ENCODE measurements at places on chromosomes 4 and X. TPM values are rescaled to one million over a fixed set of nuclear protein-coding genes. Genes with fewer than 3 reads are reported as not detected.

DNA sequence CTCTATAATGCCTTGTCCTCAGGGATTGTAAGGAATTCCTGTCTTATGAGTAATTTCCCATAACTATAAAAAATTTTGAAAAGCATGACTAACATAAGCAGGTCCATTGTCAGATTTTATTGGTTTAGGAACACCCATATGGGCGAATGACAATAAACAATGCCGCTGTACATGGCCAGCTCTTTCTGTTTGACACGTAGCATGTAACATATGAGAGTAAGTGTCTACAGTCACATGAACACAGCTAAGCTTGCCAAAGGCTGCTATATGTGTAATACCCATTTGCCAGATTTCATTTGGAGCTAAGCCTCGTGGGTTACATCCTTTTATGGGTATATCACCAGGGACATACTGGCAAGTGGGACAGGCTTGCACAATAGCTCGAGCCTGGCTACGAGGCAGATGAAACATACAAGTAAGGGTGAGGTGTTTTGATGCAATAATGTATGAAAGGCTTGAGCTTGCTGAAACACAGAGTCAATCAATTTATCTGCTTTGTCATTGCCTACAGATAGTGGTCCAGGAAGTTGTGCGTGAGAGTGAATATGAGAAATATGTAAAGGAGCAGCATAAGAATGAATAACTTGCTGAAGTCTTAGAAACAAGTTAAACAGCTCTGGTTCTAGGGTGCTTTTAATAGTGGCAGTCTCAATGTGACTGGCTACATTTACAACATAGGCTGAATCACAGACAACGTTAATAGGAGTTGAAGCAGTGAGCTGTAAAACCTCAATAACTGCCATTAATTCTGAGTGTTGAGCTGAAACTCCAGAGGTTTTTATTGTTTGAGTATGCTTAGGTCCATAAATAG, 67.4 kb upstream of the UGT2B10 start:
- no peak overlapping the region for H3K27ac ChIP-seq
- DNase-seq: no peak
- H3K4me3 ChIP-seq: no peak overlapping the region
- no peaks in the 10 kb centered on the region for H3K4me1 ChIP-seq

Gene RASGEF1B
- total RNA-seq: 26.7 TPM

DNA sequence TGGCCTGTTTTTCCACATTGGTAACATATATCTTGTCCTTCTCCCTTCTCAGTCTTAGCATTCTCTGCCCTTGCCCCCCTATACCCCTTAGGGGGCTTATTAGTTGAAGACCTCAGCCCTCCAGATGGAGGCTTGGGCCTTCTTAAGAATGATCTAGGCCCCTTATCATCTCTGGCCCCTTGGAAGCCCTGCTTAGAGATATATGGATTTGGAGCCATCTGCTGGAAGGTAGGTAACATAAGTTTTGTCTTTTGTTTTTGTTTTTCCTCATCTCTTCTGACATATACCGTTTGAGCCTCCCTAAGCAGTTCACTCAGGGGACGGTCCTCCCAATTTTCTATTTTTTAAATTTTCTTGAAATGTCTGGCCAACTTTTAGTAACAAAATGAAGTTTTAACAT, 48.3 kb upstream of the NAP1L2 start:
- no peaks in the 10 kb centered on the region for H3K36me3 ChIP-seq
- DNase-seq: no peak
- H3K27me3 ChIP-seq: no peaks in the 10 kb centered on the region
- H3K27ac ChIP-seq: no peak overlapping the region
- no peaks in the 10 kb centered on the region for H3K4me1 ChIP-seq

DNA sequence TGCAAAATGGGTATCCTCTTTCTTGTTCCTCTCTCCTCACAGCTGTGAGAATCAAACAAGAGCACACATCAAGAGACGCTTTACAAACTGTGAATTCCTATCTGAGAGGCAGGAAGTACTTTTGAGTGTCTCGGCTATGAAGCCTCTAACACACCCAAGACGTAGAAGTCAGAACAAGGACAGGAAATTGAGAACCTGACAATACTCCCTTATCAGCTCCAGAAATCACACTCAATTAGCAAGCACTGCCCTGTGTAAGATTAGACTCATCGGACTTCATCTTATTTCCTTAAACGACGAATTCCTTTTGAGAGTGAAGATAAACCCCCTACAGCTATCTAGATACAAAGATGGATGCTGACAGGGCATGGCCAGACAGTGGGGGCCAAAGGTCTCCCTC, 50.7 kb upstream of the CRMP1 start:
- H3K27me3 ChIP-seq: no peaks in the 10 kb centered on the region
- H3K4me3 ChIP-seq: no peak overlapping the region
- no peaks in the 10 kb centered on the region for H3K36me3 ChIP-seq

DNA sequence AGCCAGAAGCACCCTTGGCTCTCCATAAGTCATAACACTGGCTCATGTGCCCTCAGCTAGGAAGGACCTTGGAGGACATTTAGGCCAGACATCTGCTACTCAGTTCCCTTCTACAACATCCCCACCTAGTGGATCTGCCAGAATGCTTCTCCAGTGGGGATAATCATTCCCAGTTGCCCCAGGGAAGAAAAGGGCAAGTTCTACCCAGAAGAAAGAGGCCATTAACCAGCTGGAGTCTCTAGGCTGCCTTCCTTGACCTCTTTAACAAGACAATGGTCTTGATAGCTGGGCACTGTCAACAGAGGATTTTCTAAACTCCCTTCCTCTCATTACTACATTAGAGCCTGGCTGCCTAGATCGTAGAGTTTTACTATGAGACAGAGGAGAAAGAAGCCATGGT, 42.0 kb downstream of the LGI2 start:
- peak; percentile 87 for DNase-seq
- no peak overlapping the region for H3K27ac ChIP-seq
- H3K4me3 ChIP-seq: no peak overlapping the region
- no peaks in the 10 kb centered on the region for H3K36me3 ChIP-seq
- no peaks in the 10 kb centered on the region for H3K27me3 ChIP-seq

Gene TBC1D19
- total RNA-seq: 6.0 TPM

Gene CFAP299
- total RNA-seq: not detected

Gene MAGEB1
- not detected for total RNA-seq

Gene ADRA2C
- 16.5 TPM for total RNA-seq

DNA sequence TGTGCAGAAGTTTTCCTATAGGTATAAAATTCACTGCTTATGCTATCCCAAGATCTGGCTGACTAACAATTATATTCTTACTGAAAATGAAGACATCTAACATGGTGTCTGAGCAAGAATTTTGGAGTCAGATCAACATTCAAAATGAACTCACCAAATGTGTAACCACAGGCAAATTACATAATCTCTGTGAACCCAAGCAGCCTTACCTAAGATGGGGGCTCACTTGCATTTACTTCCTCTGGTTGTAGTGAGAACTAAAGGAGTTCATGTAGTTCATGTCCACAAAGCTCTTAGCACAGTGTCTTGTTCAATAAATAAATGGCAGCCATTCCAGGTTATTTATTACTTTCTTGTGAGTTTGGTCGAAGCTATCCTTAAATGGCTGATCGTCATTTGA, 163.9 kb upstream of the LCORL start:
- H3K4me1 ChIP-seq: no peaks in the 10 kb centered on the region
- DNase-seq: no peak
- no peak overlapping the region for H3K27ac ChIP-seq
- H3K27me3 ChIP-seq: no peaks in the 10 kb centered on the region

Gene TLR10
- total RNA-seq: not detected

- no peak overlapping the region for H3K27ac ChIP-seq
- H3K4me3 ChIP-seq: no peak overlapping the region
- DNase-seq: no peak
- H3K36me3 ChIP-seq: no peaks in the 10 kb centered on the region
These were observed 2252.9 kb upstream of the AGA start for GRCh38 chr4:179695175-179695574.

Gene SPATA18
- total RNA-seq: 1.4 TPM

DNA sequence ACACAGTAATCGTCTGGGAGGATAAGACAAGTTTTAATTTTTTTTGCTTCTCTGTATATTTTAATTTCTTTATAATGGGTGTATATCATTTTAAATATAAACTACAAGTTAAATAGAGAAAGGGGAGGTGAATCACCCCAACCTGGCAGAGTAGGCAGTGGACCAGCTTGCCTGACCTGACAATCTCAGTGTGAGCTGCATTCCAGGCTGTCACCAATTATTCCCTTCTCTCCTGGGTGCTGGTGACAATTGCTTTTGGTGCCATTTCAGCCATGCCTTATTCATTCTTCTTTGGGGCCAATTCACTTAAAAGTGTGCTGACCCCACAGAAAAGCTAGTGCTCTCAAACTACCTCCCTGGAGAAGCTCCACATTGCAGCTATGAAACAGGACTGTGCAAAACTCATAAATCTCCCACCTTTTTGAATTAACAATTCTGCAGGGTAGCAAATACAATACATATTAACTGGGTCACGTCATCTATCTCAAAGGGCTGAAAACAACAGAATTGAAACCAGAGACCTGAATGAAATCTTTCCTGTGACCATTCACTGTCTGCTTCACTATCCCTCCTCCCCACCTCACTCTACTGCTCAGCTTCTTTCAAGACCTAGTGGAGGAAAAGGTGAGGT, 359.0 kb downstream of the HS3ST1 start:
- H3K27me3 ChIP-seq: no peaks in the 10 kb centered on the region
- H3K4me3 ChIP-seq: peak overlapping the region; percentile 75
- H3K4me1 ChIP-seq: peaks cover 9% of the 10 kb centered on the region
- no peaks in the 10 kb centered on the region for H3K36me3 ChIP-seq
- peak; percentile 58 for DNase-seq

GRCh38 chrX:127313635-127314034, 494.1 kb downstream of the PRR32 start:
- DNase-seq: no peak
- H3K27ac ChIP-seq: no peak overlapping the region
- H3K27me3 ChIP-seq: no peaks in the 10 kb centered on the region
- no peaks in the 10 kb centered on the region for H3K4me1 ChIP-seq

Gene PRICKLE3
- 14.8 TPM for total RNA-seq

- no peak overlapping the region for H3K4me3 ChIP-seq
- H3K27ac ChIP-seq: no peak overlapping the region
- no peaks in the 10 kb centered on the region for H3K4me1 ChIP-seq
- no peaks in the 10 kb centered on the region for H3K27me3 ChIP-seq
These were observed 117.1 kb upstream of the TENM3 start for GRCh38 chr4:182126096-182126495.

- no peaks in the 10 kb centered on the region for H3K4me1 ChIP-seq
- DNase-seq: no peak
- peak overlapping the region; percentile 96 for H3K27ac ChIP-seq
- H3K4me3 ChIP-seq: no peak overlapping the region
These were observed 61.0 kb downstream of the STX18 start for GRCh38 chr4:4480685-4481398.

Gene GRIA3
- 6.6 TPM for total RNA-seq

Gene RBMXL3
- total RNA-seq: not detected

Gene ETDB
- not detected for total RNA-seq

DNA sequence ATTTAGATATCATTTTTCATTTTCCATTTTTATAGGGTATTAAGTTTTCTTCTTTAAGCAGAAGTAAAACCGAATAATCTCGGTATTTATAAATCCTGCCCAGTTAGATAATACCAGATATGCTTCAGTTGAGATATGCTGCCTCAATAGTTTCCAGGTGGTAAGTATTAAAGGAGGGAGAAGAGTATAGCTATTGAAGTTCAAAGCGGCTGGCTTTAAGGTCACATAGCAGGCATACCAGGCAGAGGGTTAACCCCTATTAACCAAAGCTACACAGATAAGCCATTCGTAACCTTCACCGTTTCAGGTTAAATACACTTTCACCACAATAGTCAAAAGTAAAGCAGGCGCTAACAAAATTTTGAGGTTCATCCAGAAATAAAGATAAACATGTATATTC, 54.2 kb downstream of the EDNRA start:
- no peak for DNase-seq
- H3K4me1 ChIP-seq: no peaks in the 10 kb centered on the region
- H3K4me3 ChIP-seq: no peak overlapping the region
- H3K36me3 ChIP-seq: peaks cover 18% of the 10 kb centered on the region
- no peaks in the 10 kb centered on the region for H3K27me3 ChIP-seq
- H3K27ac ChIP-seq: no peak overlapping the region

Gene PAGE2
- not detected for total RNA-seq
